Bone marrow (tissue), 2 donors: ENCODE measurements at places on chromosomes 7 and 10.

DNA sequence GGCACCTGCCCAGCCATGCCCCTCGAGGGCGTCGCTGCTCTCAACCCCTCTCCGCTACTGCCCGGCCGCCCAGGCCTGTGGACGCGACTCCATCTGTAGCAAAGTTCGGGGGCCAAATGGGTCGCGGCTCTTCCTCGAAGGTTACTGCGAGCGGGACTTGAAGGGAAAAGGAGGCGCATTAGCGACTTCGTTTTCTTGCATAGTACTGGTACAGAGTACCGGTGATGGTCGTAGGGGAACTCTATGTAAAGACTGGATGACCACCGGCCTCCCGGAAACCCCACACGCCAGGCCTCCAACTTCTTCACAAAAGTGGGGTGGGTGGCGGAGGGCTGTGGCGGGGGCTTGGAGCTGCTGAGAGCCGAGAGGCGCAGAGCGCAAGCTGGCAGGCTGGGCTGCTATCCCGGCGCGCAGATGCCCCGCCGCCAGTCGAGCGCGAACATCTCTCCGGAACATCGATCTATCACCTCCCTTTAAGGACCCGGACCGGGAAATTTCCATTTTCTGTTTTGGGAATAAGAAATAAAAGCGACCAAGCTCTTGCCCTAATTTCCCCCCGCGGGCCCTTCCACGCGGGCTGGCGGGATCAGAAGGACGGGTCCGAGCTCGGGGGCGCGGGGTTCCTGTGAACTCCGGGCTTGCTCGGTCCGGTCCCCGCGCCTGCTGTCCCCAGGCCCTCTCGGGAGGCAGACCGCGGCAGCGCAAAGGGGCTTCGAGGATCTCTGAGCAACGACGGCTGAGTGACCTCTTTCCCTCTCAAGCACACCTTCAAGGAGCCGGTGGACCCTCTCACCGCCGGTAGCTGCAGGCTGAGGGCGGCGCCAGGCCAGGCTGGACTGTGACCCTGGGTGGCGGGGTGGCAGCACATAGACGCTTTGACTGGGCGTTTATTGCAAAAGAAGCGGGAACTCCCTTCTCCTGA is 12.2 kb upstream of the FEZF1 start:
- no peak for DNase-seq

GRCh38 chr10:15385552-15386455 is 14.7 kb upstream of the FAM171A1 start:
- no peak for DNase-seq

- DNase-seq: no peak
Measured at GRCh38 chr7:114021135-114021534, 102.3 kb upstream of the PPP1R3A start.

- DNase-seq: no peak
Measured at GRCh38 chr7:1812509-1813393, 142.7 kb downstream of the ELFN1 start.

DNA sequence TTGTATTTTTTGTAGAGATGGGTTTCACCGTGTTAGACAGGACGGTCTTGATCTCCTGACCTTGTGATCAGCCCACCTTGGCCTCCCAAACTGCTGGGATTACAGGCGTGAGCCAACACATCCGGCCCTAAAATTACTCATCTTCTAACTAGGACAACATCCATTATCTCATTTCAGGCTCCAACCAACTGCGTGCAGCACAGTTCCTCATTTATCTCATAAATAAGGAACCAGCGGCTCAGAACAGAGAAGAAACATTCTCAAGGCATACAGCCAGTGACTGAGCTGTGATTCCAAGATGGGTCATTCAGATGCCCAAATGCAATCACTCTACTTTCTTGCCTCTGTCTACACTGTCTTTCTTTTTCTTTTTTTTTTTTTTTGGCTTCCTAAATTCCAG is 356.1 kb downstream of the ELMO1 start:
- no peak for DNase-seq

GRCh38 chr7:13235436-13235835 is 548.0 kb downstream of the ARL4A start:
- DNase-seq: no peak

GRCh38 chr7:22481726-22482125 is 18.3 kb downstream of the STEAP1B start:
- no peak for DNase-seq

DNA sequence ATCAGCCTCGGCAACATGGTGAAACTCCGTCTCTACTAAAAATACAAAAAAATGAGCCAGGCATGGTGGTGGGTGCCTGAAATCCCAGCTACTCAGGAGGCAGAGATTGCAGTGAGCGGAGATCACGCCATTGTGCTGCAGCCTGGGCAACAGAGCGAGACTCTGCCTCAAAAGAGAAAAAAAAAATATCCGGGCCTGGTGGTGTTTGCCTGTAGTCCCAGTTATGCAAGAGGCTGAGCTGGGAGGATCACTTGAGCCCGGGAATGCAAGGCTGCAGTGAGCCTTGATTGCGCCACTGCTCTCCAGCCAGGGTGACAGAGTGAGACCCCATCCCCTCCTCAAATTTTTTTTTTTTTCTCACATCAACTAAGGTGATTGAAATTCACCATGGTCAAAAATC is 42.8 kb downstream of the CDC123 start:
- no peak for DNase-seq

DNA sequence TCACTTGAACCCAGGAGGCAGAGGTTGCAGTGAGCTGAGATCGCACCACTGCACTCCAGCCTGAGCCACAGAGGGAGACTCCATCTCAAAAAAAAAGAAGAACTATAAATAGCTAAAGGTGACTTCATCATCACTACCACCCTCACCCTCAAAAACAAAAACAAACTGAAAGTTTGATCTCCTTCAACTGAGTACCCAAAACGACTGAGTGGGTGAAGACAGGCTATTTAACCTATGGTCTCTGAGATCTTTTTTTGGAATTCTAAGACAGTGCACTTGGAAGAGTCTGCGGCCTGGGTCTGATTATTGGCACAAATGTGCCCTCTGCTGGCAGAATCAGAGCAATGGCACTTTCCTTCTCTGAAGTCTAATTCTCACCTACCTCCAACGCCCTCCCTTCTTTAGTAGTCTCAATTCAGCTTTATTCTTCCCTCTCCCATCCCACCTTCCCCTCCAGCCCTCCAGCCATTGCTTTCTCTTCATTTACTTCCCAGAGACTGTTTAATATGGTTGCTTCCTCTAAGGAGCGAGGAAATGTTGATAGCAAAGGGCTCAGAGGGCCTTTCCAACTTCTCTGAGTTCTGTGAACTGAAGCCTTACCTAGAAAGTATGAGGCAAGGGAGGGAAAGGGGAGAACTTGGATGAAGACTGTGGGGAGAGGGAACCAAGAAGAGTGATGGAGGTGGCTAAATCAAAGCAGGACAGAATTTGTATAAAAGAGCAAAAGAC is 2.9 kb upstream of the MYOZ1 start:
- DNase-seq: no peak

DNA sequence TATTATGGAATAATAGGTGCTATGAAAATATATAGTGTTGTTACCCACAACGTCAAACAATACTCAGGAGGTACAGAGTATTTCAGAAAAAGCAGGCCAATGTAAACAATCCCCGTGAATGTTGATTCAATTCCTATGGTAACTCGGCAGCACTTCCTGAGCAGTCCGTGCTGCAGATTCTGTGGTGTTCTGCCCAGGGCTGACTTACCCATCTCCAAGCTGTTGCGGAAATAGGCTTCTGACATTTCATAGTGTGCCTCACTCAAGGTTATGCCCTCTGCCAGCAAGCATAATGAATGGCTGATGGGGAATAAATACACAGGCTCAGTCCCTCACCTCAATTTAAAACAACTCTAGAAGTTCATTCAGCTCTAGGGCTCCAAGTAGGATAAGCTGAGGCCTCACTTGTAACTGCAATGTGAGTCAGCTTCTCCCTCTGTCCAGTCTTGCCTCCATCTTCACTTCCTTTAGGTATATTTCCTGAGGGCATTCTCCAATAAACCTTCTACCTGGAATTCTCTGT is 177.6 kb downstream of the GNAI1 start:
- no peak for DNase-seq

DNA sequence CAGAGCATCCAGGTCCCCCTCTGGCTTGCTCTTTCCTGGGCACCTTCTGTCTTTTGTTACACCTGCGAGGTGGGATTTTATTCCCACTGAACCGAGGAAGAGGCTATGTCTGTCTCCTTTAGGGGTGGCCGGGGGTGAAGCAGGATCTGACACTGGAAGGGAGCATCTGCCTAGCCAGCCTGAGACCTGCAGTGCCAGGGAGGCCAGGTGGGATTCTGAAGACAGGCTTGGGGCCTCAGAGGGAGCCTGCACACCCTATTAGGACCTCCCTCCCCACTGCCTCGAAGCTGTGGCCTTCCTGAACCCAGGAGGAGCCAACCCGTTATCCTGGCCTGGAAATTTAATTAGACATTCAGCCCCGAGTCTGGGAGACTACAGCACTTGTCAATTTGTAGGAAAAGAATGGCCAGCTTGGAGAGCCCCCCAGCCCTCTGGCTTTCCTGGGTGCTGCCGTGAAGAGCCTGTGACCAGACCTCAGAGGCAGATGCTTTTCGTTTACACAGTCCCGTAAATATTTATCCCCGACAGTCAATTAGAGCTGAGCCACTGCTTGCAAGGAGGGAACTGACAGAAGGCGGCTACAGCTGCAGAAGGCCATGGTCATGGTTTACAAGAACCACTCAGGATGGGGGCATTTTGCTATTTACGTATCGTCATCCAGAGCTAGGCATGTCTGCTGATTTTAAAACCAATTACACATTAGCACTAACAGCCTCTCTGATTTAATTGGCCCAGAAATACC is 19.7 kb downstream of the CHAT start:
- no peak for DNase-seq

DNA sequence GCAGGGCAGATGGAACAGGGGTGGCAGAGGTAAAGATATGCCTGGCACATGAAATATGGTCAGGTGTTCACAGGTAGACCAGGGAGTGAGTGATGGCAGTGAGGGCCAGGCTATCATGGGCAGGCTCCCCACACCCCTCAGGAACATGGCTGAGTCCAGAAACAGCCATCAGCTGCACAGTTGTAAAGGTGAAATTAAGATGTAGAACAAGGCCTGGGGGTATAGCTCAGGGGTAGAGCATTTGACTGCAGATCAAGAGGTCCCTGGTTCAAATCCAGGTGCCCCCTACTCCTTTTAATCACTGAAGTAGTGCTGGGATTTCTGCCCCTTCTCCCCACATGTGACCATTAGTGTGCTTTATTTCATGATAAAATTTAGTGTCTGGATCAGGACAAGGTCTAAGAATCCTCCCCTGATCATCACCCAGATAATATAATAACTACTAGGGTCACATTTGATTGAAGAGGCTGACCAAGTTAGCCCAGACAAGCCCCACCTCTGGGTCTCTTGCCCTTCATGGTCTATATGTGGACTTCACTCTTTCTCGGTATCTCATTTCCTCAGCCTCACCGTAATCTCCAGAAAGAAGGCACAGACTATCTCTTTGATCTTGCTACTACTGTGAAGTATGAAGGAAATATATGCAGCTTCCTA is 69.0 kb downstream of the ZNF783 start:
- DNase-seq: no peak

DNA sequence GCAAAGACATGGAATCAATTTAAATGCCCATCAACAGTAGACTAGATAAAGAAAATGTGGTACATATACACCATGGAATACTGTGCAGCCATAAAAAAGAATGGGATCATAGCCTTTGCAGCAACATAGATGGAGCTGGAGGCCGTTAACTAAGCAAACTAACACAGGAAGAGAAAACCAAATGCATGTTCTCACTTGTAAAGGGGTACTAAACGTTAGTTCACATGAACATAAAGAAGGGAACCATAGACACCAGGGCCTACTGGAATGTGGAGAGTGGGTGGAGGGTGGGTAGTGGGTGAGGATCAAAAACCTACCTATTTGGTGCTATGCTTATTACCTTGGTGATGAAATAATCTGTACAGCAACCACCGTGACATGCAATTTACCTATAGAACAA is 78.4 kb upstream of the GSDME start:
- no peak for DNase-seq

DNA sequence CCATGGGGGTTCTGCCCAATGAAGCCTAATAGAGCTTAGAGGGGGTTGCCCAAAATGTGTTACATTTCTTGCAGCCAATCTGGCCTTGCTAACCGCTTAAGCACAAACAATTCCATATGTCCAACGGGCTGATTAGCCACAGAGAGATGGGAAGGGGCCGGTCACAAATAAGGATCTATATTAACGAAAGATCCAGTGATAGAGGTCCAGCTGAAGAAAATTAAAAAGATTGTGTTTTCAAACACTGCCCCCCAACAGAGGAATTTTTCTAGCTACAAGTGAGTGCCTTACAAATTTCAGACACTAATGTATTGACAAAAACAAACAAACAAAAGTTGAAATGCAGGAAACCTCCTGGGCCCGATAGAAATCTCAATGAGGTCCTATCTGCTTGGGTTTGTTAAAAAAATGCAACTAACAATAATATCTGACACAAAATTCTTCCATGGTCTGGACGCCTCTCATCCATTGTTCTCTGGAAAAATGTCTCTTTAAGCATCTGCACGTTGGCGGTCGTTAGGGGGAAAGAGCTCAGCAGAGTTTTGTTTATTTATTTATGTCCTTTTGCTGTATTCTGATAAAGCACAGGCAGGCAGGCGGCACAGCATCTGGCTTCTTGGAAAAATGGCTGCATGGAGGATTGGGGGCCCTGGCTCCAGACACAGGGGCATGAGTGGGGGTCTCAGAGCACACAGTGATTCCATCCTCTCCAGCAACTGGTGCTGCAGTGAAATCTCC is 402.0 kb downstream of the RPS24 start:
- no peak for DNase-seq

- DNase-seq: no peak
Measured at GRCh38 chr7:47085491-47086275, 496.2 kb downstream of the TNS3 start.

DNA sequence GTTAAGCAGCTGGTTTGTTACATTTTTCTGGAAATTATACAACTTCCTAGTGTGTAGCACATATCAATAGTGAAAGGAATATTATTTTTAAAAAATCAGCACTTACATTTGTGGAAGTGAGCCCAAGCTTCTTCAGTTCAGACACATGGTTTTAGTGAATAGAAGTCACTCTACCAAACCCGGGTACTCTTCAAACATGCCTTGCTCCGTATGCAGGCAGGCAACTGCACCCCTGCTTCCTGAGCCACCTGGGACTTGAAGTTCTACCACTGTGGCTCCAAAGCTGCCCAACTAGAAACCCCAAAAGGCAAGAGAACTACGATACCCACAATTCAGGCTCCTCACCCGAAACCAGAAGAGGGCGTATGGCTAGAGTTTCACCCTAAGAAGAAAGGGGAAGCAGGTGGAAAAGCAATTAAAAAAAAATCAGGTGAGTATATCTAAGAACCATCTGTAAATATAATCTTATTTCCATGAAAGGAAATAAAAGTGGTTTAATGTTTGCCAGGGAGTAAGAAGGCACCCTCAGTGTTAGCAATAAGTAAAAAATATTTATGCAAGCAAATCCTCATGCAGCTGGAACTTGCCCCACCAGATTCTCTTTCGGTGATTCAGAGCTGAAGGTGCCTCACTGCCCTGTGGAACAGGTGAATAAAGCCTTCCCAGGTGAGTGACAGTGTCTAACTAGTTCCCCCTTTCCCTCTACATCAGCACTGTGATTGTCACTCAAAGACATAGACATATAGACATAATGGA is at the start of gene MACC1:
Gene MACC1, minus strand, starts transcription at position 192 of the 756 bp plus-strand sequence. CDS start 55,522 bp downstream, outside the sequence.
- no peak for DNase-seq
